ENCODE measurements at places on chromosomes 2 and 18.

DNA sequence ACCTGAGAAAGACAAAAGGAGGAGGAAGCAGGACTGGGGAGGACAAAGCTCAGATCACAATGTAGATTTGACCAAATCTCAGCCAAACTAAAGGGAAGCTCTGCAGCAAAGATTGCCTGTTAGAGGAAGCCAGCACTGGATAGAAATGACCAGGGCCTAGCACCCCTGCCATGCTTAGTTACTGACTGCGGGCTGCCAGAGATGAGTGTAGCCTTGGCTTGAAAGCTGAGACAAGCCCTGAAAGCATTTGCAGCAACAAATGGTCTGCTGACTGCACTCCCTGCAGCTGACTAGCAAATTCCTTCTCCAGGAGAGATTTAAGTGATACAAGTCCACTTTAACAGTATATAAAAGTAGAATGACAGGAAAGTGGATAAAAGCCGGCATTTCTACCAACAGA is 140.9 kb upstream of the CRIM1 start:
- DNase-seq = no peak

GRCh38 chr2:231250698-231251097 is 52.3 kb downstream of the ARMC9 start:
- DNase-seq = no peak

DNA sequence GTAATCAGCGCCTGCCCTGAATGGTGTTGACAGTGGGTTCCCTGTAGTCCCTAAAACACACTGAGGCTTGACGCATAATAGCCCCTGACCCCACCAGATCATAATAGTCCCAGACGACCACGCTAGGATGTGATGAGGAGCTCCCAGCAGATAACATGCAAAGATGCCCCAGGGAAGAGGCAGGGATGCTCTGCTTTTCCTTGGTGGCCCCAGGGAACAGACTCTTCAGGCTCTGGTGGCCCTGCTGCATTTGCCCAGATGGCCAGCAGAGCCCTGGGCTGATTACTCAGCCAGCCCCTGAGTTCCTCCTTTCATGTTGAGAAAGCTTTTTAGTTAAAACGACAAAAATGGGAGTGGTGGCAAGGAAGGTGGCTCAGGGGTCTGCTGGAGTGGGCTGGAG is 5.9 kb upstream of the NCKAP5 start:
- DNase-seq = no peak

DNA sequence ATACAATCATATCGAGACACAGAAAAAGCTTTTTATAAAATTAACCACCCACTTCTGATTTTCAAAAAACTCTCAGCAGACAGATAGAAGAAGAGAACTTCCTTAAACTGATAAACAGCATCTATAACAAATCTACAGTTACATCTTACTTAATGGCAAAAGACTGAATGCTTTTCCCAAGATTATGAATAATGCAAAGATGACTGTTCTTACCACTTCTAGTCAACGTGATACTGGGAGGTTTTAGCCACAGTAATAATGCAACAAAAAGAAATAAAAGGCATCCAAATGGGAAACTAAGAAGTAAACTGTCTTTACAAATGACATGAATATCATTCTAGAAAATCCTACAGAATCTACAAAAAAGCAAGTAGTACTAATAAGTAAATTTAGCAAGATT is 58.0 kb upstream of the TMEM247 start:
- no peak for DNase-seq

- DNase-seq = no peak
Observed at GRCh38 chr18:48733643-48734253, 194.9 kb downstream of the CTIF start.

DNA sequence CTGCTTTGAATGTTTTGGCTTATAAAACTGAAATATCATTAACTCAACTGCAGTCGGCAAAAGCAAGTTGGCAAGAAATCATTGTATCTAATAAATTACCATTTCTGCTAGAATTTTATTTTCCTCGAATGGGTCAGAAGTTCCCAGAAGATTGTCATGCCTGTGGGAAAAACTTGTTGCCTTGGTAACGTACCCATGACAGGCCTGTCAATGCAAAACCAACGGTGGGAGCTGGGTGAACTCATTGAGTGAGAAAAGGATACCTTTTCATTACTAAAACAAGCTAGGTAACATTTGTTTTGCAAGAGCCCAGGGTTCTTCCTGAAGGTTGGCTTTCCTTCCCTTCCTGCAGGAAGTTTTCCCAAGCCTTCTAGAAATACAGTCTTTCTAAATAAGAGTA is 9.5 kb downstream of the PLB1 start:
- DNase-seq = no peak

GRCh38 chr2:38661306-38661705 is 4.6 kb upstream of the GALM start:
- no peak for DNase-seq

- no peak for DNase-seq
Observed at GRCh38 chr2:69572641-69573040, 70.9 kb downstream of the AAK1 start.

DNA sequence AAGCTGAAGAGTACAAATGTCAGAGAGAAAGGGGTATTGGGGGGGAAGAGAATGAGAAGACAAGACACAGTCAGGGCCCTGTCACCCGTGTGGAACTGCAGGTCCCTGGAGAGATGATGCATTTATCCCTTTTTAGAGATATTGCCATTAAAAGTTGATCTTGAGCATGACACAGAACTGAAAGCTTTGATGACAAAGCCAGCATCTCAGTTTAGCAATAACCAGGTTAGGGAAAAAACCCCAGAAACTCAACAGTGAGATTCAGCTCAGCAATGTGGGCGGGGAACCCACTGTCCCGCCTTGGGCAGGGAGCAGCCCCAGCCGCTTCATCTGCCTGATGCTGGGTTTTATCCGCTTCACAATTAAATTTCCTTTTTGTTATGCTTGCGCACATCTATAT is 181.1 kb downstream of the NEDD4L start:
- DNase-seq = no peak

- no peak for DNase-seq
Observed at GRCh38 chr2:241764275-241765241, 12.1 kb upstream of the GAL3ST2 start.

- DNase-seq = no peak
Observed at GRCh38 chr18:70578480-70578879, 289.6 kb downstream of the SOCS6 start.

DNA sequence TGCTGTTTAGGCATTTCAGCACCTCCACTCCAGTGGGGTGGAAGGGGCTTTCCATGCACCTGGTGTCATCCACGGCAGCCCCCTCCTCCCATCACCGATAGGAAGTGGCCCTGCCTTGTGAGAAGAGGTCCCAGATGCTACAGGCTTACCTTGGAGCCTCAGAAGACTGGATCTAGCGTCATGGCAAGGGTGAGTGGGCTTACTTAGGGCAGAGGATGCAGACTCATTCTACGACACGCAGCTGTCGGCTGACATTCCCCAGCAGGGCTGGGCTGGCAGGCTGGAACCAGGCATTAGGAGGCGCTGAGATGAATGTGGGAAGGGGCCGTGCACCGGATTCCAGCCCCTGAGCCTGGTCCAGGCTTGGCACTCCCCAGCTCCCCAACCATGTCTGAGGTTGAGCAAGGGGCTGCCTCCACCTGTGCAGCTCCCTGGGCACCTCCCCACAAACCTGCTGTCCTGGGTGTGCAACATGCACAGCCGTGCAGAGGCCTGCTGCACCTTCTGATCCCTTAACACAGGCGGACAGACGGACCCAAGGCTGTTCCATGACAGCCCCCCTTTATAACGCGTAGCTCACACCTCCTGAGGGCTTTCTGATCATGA is 1.7 kb upstream of the PRLH start:
- DNase-seq = no peak

DNA sequence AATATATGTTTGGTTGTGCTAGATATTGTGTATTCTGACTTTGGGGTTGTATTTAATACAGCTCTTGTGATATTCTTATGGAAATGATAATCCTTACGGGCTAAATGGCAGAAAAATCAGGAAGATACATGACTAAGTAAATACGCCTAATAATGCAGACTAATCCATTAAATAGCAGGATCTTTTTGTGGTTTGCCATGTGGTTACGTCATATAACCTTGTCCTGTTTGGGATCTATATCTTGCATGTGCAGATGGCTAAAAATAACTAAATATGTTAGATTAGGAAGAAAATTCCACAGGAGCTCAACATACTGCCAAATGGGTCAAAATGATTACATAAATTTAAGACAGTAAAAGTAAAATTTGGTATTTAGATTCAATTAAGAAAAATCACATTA is 83.0 kb downstream of the NEB start:
- no peak for DNase-seq

DNA sequence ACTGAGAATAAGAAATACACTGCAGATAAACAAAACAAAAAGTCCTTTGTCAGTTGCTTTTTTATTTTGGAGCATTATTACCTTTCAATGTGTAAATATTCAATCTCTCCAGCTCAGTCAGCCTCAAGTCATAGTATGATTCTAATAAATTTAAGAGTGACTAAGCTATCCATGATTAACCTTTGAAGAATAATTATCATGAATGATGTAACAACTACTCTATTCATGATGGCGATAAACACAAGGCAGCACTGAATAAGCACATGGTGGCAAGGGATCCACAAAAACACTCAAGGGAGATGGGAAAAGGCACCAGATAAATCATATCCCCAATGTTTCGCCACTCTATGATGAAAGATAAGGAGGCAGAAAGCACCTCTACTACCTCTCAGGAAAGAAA is 67.0 kb downstream of the MAP4K3 start:
- no peak for DNase-seq

DNA sequence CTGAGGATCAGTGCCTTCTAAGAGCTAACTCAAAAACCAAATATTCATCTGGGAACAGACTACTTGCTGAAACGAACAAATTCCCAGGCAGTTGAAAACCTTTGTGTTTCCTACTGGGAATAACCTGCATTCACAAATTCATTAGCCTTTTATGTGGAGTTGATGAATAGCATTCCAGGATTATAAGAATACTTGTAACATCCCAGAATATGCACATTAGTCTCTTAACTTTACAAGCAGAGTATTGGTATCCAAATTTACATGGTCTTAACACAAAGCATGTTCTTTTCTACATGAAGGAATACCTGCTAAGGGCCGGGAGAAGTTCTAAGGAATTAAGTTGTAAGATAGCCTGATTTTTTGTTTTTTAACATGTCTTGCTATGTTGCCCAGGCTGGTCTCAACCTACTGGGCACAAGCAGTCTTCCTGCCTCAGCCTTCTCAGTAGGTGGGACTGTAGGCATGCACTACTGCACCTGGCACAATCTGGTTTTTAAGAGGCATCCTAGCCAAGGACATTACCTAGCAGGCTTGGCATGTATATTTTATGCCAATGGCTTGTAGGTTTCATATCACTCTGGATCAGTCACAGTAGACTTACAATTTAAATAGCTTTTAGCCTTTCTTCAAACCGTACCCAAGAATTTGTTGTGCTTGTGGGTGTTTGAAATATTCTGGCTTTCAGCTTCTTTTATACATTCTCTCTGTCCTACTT is 50.7 kb downstream of the MGAT5 start:
- DNase-seq = no peak

GRCh38 chr18:58535340-58536201 is 93.3 kb downstream of the ALPK2 start:
- peak; percentile 17 for DNase-seq

DNA sequence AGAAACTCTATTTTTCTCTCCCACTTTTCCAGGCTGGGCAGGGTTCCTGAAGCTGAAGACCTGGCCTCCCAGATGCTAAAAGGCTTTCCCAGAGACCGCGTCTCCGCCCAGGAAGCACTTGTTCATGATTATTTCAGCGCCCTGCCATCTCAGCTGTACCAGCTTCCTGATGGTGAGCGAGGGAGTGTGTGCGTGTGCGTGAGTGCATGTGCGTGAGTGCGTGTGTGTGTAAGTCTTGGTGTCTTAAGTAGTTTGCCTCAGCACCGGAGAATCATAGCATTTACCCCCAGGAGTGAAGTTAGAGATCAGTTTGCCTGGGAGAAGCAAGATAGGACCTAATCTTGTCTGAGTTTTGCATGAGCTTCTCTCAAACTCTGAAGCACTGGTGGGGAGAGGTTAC is 73.7 kb downstream of the CDK15 start:
- no peak for DNase-seq

GRCh38 chr2:221570321-221570935 is 1.7 kb downstream of the EPHA4 start:
- no peak for DNase-seq
